Osteocyte (in vitro differentiated cells): ENCODE measurements at places on chromosomes 16 and 17. TPM values are rescaled to one million over a fixed set of nuclear protein-coding genes. Genes with fewer than 3 reads are reported as not detected.

GRCh38 chr16:4365014-4365406, 6.6 kb upstream of the VASN start:
- H3K4me3 ChIP-seq = no peak overlapping the region
- H3K27ac ChIP-seq = no peak overlapping the region
- DNase-seq = no peak

The DOC2A gene
- total RNA-seq = 1.3 TPM in 2 replicates

DNA sequence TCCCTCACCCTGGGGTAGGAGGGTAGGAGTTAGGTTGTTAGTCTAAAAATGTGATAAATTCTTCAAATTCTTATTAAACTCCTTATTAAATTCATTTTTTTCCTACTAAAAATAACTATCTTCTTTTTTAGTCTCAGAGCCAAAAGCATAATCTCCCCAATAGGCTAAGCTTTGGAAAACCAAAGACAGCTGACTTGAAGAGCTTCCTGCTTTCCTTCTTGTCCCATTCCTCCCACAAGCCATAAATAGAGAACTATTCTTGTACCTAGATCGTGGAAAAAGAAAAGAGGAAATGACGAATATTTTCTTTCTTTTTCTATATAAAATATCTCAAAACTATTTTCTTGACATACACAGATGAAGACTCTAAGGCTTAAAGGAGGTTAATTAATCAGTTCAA, 486.9 kb downstream of the CDH8 start:
- no peak overlapping the region for H3K27ac ChIP-seq
- H3K4me1 ChIP-seq = no peaks in the 10 kb centered on the region
- no peak for DNase-seq
- no peak overlapping the region for H3K4me3 ChIP-seq
- no peaks in the 10 kb centered on the region for H3K36me3 ChIP-seq

DNA sequence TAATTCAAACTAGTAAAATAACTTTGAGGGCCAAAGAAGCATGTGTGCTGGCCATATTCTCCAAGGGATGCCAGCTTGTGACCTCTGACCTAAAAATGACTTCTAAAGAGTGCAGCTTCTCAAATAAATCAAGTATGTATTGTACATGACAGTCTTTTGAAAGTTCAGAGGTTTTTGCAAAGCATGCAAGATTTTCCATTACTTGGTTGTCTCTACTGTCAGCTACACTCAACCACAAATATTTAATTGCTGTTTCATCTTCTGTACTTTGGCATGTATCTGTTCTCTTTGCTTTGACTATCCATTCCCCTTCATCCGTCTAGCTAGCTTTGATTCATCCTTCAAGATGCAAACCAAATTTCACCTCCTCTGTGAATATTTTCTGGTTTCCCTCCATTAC, 121.9 kb upstream of the HS3ST2 start:
- no peaks in the 10 kb centered on the region for H3K27me3 ChIP-seq
- no peak overlapping the region for H3K27ac ChIP-seq

DNA sequence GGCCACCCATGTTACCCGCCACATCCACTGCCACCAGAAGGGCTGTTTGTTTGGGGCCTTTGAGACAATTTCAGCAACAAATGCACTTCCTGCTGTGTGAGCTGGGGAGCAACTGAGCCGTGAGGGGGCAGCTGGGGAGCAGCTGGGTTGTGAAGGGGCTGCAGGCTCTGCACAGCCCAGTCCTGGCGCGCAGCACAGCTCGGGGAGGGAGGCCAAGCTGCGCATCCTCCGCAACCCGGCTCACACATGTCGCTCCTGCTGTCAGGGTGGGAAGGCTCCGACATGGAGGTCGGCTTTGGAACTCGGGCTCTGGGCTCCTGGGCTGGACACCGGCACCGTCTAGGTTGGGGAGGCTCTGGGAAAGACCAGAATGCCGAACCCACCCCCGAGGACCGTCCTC, 53.6 kb downstream of the CBFA2T3 start:
- H3K36me3 ChIP-seq = no peaks in the 10 kb centered on the region
- no peaks in the 10 kb centered on the region for H3K27me3 ChIP-seq
- DNase-seq = no peak
- no peak overlapping the region for H3K4me3 ChIP-seq
- H3K27ac ChIP-seq = no peak overlapping the region
- peaks cover 46% of the 10 kb centered on the region for H3K4me1 ChIP-seq

The SMIM22 gene
- total RNA-seq = not detected in 2 replicates

The ACSM2A gene
- not detected in 2 replicates for total RNA-seq

DNA sequence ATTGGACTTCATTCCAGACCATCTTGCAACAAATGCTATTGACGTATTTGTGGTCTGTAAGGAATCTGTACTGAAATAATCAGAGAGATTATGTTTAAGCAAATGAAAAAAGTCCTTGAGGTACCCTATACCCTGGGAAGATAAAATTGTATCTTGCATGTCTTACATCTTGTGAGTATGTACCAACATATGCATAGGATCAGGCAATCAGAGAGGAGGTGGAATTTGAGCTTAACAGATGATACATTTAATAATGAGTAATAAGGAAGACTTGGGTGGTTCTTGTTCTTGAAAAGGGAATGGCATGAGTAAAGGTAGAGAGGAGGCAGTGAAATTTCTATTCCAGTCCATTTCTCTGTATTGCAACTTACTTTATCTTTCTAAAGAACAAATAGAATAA, 10.6 kb downstream of the MOSMO start:
- DNase-seq = no peak
- no peak overlapping the region for H3K4me3 ChIP-seq
- no peaks in the 10 kb centered on the region for H3K27me3 ChIP-seq
- no peaks in the 10 kb centered on the region for H3K4me1 ChIP-seq

DNA sequence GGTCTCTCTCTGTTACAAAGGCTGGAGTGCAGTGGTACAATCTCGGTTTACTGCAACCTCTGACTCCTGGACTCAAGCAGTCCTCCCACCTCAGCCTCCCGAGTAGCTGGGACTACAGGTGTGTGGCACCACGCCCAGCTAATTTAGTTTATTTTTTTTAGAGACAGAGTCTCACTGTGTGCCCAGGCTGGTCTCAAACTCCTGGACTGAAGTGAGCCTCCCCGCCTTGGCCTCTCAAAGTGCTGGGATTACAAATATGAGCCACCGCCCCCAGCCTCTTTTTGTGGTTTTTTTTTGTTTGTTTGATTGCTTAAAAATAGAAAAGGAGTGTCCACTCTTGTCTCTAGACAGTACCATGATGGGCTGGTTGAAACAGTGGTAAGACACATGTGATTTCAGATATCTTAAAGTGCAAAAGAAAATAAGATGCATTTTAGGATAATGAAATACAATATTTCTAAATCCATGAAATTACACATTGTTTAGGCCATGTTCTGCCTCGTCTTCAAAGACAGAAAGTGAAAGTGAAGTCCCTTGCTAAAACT, 27.4 kb downstream of the KIAA0513 start:
- no peaks in the 10 kb centered on the region for H3K36me3 ChIP-seq
- H3K27me3 ChIP-seq = no peaks in the 10 kb centered on the region
- H3K4me3 ChIP-seq = peak overlapping the region; percentile 50
- DNase-seq = no peak
- peak overlapping the region; percentile 76 for H3K27ac ChIP-seq
- H3K4me1 ChIP-seq = peaks cover 29% of the 10 kb centered on the region

DNA sequence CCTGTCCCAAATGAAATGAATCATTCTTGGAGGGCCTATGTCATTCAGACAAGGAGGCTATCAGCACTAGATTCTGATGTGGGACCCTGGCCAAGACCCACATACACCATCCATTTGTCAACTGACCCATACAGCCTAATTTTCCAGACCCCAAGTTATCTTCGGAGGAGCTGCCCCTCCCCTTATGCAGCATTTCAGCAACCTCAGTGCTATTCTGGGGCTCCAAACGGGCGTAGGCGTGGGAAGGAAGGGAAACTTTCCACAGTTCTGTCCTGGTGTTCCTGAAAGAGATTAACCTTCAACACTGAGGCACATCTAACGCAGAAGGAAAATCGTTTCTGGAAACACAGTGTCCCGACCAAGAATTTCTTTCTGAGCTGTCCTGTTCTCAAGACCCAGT, 86.7 kb downstream of the MYH11 start:
- DNase-seq = no peak
- H3K36me3 ChIP-seq = peaks cover 2% of the 10 kb centered on the region
- H3K27ac ChIP-seq = no peak overlapping the region
- H3K27me3 ChIP-seq = peaks cover 26% of the 10 kb centered on the region
- H3K4me1 ChIP-seq = peaks cover 3% of the 10 kb centered on the region
- no peak overlapping the region for H3K4me3 ChIP-seq

DNA sequence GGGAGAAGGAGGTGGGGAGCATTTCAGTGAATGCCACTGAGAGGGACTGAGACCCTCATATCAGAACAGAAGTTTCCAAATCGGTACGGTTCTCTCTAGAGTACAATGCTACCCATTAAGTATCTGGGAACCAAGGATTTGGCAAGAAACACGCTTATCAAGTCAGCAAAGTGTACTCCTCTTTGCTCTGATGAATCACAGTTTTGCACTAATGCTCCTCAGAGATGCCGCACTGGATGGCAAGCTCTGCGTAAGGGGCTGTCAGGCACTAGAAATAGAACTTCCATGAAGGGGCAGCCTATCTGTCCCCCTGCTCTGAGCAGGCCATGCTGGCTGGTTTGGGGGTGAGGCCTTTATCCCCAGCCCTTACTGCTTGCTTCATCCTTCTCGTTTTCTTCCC, 4.8 kb upstream of the ABCC12 start:
- no peak for DNase-seq
- no peaks in the 10 kb centered on the region for H3K27me3 ChIP-seq
- no peak overlapping the region for H3K4me3 ChIP-seq
- no peaks in the 10 kb centered on the region for H3K36me3 ChIP-seq
- peaks cover 14% of the 10 kb centered on the region for H3K4me1 ChIP-seq
- H3K27ac ChIP-seq = no peak overlapping the region

The RANGRF gene
- 29.3 and 29.8 TPM in 2 replicates for total RNA-seq

GRCh38 chr17:46818316-46818928, at the start of gene WNT3:
WNT3 (minus strand) TSS chr17:46818692; CDS start chr17:46818597, 95 bp downstream.
- H3K4me3 ChIP-seq = peak within 1 kb of the TSS; percentile 59
- no peak for DNase-seq
- peaks cover 52% of the 10 kb centered on the region for H3K27me3 ChIP-seq
- H3K4me1 ChIP-seq = peaks cover 15% of the 10 kb centered on the region
- no peaks in the 10 kb centered on the region for H3K36me3 ChIP-seq

DNA sequence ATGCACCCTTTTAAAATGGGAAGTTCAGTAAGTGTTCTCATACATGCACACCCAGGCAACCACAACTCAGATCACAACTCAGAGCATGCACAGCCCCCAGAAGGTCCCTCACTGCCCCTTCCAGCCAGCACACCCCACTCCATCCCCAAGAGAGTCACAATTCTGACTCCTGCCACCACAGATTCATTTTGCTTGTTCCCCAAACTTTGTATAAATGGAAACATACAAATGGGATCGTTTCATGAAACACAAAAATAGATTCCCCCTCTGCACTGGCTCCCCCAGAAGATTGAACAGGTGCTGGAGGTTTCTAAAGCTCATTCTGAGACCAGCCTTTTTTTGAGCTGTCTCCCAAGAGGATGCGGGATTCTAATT, 3.3 kb upstream of the TNFRSF13B start:
- peaks cover 5% of the 10 kb centered on the region for H3K4me1 ChIP-seq
- no peak overlapping the region for H3K27ac ChIP-seq
- peak; percentile 23 for DNase-seq
- H3K36me3 ChIP-seq = no peaks in the 10 kb centered on the region
- H3K4me3 ChIP-seq = no peak overlapping the region

DNA sequence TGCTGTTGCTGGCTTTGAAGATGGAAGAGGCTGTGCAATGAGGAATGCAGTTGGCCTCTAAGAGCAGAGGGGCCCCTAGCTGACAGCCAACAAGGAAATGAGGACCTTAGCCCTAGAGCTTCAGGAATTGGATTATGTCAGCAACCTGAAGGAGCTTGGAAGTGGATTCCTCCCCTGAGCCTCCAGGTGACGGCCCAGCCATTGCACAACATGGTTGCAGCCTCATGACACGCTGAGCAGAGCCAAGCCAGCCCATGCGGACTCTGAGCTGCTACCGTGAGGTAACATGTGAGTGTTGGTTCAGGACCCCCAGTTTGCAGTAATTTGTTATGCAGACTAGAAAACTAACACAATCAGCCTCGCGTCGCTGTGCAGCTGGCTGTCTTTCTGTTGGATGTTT, 20.2 kb downstream of the CCDC42 start:
- no peaks in the 10 kb centered on the region for H3K36me3 ChIP-seq
- no peak overlapping the region for H3K27ac ChIP-seq
- H3K4me1 ChIP-seq = no peaks in the 10 kb centered on the region
- peaks cover 6% of the 10 kb centered on the region for H3K27me3 ChIP-seq
- no peak for DNase-seq

- no peak for DNase-seq
- H3K4me3 ChIP-seq = no peak overlapping the region
- H3K27me3 ChIP-seq = no peaks in the 10 kb centered on the region
- peaks cover 3% of the 10 kb centered on the region for H3K4me1 ChIP-seq
- H3K36me3 ChIP-seq = peaks cover 5% of the 10 kb centered on the region
Measured at GRCh38 chr17:65902155-65902554, 289.8 kb downstream of the CEP112 start.

GRCh38 chr16:49050607-49051006, 231.0 kb downstream of the CBLN1 start:
- H3K4me1 ChIP-seq = no peaks in the 10 kb centered on the region
- no peaks in the 10 kb centered on the region for H3K27me3 ChIP-seq
- no peaks in the 10 kb centered on the region for H3K36me3 ChIP-seq
- no peak overlapping the region for H3K4me3 ChIP-seq
- H3K27ac ChIP-seq = no peak overlapping the region

The TMEM114 gene
- total RNA-seq = not detected in 2 replicates

- no peak overlapping the region for H3K27ac ChIP-seq
- no peak for DNase-seq
- H3K4me1 ChIP-seq = peaks cover 3% of the 10 kb centered on the region
- H3K4me3 ChIP-seq = no peak overlapping the region
Measured at GRCh38 chr17:15092762-15093161, 172.4 kb downstream of the PMP22 start.

DNA sequence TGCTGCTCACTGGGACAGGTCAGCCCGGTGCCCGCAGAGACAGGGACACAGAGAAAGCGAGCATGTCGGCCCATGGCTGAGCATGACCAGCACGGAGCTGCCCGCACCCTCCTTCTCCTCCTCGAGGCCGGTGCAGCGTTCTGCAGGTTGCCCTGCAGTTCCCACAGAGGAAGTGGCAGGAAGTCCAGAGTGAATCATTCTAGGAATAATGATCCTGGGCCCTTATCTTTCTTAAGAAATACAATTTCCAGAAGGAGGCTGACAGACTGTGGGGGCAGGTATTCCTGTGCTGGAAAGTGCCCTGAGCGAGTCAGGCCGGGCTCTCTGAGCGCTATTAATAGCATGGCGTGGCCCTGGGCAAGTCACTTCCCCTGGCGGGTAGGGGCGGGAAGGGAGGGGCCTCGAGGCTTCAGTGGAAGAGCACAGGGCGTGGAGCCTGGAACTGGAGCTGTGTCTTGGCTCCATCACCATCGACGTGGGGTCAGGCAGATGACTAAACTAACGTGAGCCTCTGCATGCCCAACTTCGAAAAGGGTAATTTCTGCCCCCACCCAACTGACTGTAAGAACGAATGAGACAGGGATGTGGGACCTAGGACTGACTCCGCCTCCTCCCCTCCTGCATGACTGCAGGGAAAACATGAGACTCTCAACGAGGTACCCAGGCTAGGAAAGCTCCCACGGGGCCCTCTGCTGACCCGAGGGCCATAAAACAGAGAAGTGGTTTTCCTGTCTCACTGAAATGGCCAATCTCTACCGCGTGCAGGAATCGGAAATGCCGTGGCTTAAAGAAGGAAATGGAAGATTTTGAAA, 9.8 kb downstream of the TMEM204 start:
- peaks cover 21% of the 10 kb centered on the region for H3K4me1 ChIP-seq
- H3K27me3 ChIP-seq = no peaks in the 10 kb centered on the region
- no peak for DNase-seq
- peaks cover 15% of the 10 kb centered on the region for H3K36me3 ChIP-seq
